ENCODE measurements at places on chromosomes 2 and 18.

GRCh38 chr18:78448106-78448505 lies 531.5 kb upstream of the SALL3 start:
- DNase-seq: no peak

GRCh38 chr2:28377984-28378678 lies 14.5 kb upstream of the FOSL2 start:
- DNase-seq: no peak

DNA sequence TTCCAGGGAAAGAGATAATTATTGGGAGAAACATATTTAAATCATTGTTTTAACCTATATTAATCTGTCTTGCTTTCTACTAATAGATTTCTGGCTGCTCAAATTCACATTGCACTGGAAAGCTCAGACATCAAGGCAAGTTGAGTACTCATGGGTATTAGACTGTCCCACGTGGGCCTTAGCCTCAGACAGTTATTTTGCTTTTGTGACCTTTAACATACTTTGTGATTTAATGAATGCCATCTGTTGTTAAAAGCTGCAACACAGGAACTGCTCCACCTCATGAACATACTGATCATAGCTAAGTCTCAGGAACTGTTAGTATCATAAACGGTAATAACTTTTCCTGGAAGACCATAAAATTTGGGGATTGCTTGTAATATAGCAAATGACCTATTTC lies 2.7 kb upstream of the LCT start:
- DNase-seq: no peak

DNA sequence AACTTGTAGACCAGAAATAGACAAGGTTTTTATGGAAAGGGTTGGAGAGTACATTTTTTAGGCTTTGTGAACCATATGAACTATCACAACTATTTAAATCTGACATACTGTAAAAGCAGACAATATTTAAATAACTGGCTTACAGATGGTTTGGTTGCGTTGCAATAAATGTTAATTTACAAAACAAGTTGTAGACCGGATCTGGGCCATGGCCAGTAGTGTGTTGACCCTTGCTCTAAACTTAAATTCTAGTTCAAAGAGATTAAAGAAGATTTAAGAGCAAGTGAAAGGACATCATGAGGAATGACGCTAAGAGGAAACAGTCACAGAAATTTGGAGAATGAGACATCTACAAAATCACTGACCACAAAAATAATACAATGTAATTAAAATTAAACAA lies 652.7 kb downstream of the DCDC2C start:
- no peak for DNase-seq

All from activated T-helper 9 cell treated with anti-CD3 and anti-CD28 coated beads, Interleukin-2, amount 50 U/mL, for 16 hours (primary cell).